ENCODE measurements at places on chromosomes 3 and 15. TPM values are rescaled to one million over a fixed set of nuclear protein-coding genes. Genes with fewer than 3 reads are reported as not detected.

GRCh38 chr3:30768703-30769550 lies 125.5 kb downstream of the GADL1 start:
- no peak overlapping the region for H3K4me3 ChIP-seq
- H3K4me1 ChIP-seq = no peaks in the 10 kb centered on the region
- H3K27me3 ChIP-seq = no peaks in the 10 kb centered on the region
- DNase-seq = peak; percentile 84

GRCh38 chr3:45507820-45508317 lies 86.7 kb upstream of the LIMD1 start:
- no peaks in the 10 kb centered on the region for H3K4me1 ChIP-seq
- H3K27me3 ChIP-seq = no peaks in the 10 kb centered on the region
- H3K27ac ChIP-seq = no peak overlapping the region
- DNase-seq = no peak
- H3K4me3 ChIP-seq = no peak overlapping the region

DNA sequence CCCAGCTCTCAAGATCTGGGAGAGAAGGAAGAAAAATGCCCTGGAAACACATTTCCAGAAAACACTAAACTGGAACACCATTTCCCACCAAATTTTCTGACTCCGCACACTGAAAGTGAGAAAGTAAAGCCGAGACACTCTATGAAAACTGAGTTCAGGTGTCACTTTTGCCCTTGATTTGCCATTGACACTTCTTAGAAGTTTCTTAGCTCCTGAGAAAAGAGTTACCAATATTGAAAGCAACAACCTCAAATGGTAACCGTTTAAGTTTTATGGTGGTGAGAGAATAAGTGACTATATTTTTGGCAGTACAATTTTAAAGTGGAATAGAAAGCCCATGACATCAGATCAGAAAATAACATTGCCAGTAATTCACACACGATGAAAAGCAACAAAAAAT lies 39.0 kb downstream of the CD86 start:
- no peak overlapping the region for H3K4me3 ChIP-seq
- DNase-seq = no peak
- H3K27me3 ChIP-seq = no peaks in the 10 kb centered on the region
- H3K36me3 ChIP-seq = no peaks in the 10 kb centered on the region
- H3K27ac ChIP-seq = no peak overlapping the region
- H3K4me1 ChIP-seq = no peaks in the 10 kb centered on the region

- no peaks in the 10 kb centered on the region for H3K27me3 ChIP-seq
- H3K36me3 ChIP-seq = no peaks in the 10 kb centered on the region
- no peak overlapping the region for H3K4me3 ChIP-seq
These were observed 124.8 kb upstream of the LRIG1 start for GRCh38 chr3:66625505-66626216.

DNA sequence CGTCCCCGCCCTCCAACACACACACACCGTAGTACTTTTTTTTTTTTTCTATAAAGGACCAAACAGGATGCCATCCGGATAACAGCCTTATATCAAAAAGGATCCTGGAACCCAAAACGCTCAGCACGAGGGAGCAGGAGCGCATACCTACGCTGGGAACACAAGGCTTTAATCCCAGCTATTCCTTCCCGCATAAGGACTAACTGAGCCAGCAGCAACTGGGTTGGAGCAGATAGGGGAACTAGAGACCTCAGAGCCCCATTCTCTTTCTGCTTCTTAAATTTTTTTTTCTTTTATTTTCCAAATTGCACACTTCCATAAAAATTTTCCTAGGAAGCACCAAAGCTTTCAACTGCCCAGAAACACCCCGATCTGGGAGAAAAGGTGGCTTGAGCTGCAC lies 1.3 kb downstream of the TRANK1 start:
- peak overlapping the region; percentile 89 for H3K4me3 ChIP-seq
- H3K27me3 ChIP-seq = no peaks in the 10 kb centered on the region
- no peaks in the 10 kb centered on the region for H3K36me3 ChIP-seq
- DNase-seq = no peak
- H3K27ac ChIP-seq = no peak overlapping the region

DNA sequence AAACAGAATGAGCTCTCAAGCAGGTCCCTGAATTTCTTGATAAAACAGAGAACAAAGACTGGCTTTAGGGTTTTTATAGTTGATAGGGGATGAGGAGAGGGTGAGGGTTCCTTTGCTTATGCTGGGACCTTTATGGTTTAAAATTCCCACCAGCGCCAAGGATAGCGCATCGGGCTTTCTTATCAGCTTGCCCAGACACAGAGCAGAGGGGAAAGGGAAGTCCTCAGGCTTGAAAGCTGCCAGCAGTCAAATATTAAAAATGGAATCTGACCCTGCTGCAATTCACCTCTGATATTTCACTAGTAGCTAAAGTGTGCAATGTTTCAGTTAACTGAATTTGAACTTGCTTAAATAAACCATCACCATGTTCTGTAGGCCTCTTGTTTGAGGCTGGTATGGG lies 55.0 kb upstream of the EPHA3 start:
- H3K4me3 ChIP-seq = no peak overlapping the region
- no peaks in the 10 kb centered on the region for H3K27me3 ChIP-seq
- no peak overlapping the region for H3K27ac ChIP-seq
- no peak for DNase-seq
- no peaks in the 10 kb centered on the region for H3K4me1 ChIP-seq
- no peaks in the 10 kb centered on the region for H3K36me3 ChIP-seq

- H3K4me3 ChIP-seq = no peak overlapping the region
- no peaks in the 10 kb centered on the region for H3K4me1 ChIP-seq
- no peak for DNase-seq
- no peaks in the 10 kb centered on the region for H3K36me3 ChIP-seq
- H3K27ac ChIP-seq = no peak overlapping the region
- no peaks in the 10 kb centered on the region for H3K27me3 ChIP-seq
These were observed 18.5 kb downstream of the ZNF710 start for GRCh38 chr15:90019611-90020010.

DNA sequence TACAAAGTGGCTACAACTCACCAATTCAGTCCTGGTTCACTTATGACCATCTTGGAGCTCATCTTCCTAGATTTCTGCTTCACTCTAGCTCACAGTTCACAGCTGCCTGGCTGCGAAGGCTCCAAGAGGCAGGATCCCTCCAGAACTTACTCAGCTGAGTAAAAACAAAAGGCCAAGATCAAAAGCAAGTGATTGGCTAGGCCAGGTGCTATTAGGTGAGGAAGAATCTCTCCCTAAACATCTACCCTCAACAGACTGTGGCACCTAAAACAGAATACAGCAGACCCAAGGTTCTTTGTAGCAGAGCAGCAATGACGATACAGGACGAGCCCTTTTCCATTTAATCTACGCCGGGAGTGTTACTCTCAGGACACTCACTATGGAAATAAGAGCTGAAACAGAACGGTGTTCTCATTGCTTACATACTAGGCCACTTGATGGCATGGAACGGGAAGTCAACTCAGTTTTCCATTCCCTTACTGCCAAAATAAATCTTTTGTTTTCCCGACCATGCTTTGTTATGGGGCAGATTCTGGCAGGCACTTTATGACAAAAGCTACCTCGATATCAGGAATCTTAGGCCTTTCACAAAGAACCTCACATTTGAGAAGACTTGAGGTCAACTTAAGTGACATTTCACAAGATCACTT lies 901 bp downstream of the ICE2 start:
- peaks cover 34% of the 10 kb centered on the region for H3K4me1 ChIP-seq
- peak overlapping the region; percentile 23 for H3K4me3 ChIP-seq
- no peaks in the 10 kb centered on the region for H3K36me3 ChIP-seq
- no peak for DNase-seq
- H3K27ac ChIP-seq = peak overlapping the region; percentile 92

- no peaks in the 10 kb centered on the region for H3K4me1 ChIP-seq
- H3K27ac ChIP-seq = no peak overlapping the region
- no peaks in the 10 kb centered on the region for H3K36me3 ChIP-seq
- peak; percentile 57 for DNase-seq
These were observed 32.2 kb downstream of the GPR176 start for GRCh38 chr15:39887832-39888231.

DNA sequence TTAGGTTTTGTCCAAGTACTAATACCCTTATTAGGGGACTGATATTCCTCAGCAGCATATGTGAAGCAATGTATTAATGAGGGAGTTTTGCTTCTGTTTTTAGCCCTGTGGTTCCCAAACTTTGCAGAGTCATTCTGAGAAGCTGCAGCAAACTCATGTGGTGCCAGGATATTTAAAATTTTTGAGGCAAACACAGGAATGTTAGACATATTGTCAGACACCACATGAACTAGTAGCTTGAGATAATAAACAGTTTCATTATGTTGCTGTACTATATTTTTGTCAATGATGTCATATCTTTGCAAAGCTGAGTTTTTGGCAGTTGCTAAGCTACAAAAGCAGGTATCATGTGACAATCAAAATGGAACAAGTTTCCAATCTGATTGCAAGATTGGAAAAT lies 36.6 kb downstream of the ATP6V1A start:
- peaks cover 14% of the 10 kb centered on the region for H3K4me1 ChIP-seq
- DNase-seq = no peak
- no peaks in the 10 kb centered on the region for H3K27me3 ChIP-seq
- peak overlapping the region; percentile 50 for H3K27ac ChIP-seq
- H3K36me3 ChIP-seq = peaks cover 22% of the 10 kb centered on the region
- peak overlapping the region; percentile 11 for H3K4me3 ChIP-seq

- H3K4me3 ChIP-seq = no peak overlapping the region
- H3K4me1 ChIP-seq = peaks cover 46% of the 10 kb centered on the region
- no peaks in the 10 kb centered on the region for H3K36me3 ChIP-seq
- no peak overlapping the region for H3K27ac ChIP-seq
These were observed 7.0 kb downstream of the MAPKAPK3 start for GRCh38 chr3:50623840-50624474.

DNA sequence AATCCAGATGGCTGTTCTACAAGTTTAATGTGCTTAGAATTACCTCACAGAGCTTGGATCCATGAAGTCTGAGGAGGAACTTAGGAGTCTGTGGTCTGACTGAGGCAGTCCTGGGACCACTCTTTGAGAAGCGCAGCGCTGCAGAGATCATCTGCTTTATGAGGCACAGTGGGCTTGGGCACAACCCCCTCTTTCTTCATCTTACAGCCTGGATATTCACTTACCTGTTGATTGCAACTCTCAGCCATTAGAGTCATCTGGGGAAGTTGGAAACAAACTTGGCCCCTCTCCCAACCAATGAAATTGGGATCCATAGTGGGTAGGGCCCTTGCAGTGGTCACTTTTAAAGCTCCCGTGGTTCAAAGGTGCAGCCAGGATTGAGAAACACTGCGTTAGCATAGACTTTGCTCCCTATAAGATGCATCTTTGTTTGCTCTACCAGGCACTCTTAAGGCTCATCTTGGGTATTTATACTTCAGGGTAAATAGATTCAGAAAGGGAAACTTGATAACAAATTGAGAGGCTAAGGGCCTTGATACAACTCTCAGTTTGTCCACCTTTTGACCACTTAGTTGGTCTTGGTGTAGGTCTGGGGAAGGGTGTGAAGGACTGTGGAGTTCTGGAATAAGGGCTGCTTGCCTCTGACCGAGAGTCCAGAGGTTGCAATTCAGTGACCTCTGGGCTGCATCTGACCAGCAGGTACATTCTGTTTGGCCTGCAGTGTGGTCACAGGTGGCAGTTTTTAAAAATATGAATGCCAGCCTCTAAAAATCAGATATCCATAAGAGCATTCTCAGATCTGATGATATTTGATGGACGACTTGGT lies 22.8 kb downstream of the FEM1B start:
- H3K4me1 ChIP-seq = peaks cover 37% of the 10 kb centered on the region
- H3K36me3 ChIP-seq = no peaks in the 10 kb centered on the region
- H3K4me3 ChIP-seq = no peak overlapping the region

- H3K27me3 ChIP-seq = no peaks in the 10 kb centered on the region
- no peak overlapping the region for H3K27ac ChIP-seq
- H3K4me1 ChIP-seq = no peaks in the 10 kb centered on the region
- H3K4me3 ChIP-seq = no peak overlapping the region
- H3K36me3 ChIP-seq = no peaks in the 10 kb centered on the region
These were observed 107.5 kb upstream of the NSMCE3 start for GRCh38 chr15:29377161-29377560.

DNA sequence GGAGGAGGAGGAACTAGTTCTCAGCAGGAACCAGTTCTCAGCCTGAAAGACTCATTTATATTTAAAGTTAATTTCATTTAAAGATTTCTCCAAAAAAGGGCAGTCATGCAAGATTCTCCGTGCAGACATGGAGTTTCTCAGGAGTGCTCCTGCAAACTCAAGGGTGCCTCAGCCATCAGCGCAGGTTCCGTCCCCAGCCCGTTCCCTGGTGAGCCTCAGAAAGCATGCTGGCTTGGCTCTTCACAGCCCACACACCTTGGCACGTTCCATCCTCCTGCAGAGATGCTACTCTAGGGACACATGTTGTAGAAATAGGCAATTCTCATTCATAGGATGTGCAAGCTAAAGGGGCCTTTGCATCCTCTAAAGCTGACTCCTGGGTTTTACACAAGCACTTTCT lies 123.0 kb downstream of the LIPC start:
- H3K36me3 ChIP-seq = no peaks in the 10 kb centered on the region
- H3K27ac ChIP-seq = no peak overlapping the region
- no peak overlapping the region for H3K4me3 ChIP-seq
- peaks cover 10% of the 10 kb centered on the region for H3K4me1 ChIP-seq
- DNase-seq = no peak

- no peaks in the 10 kb centered on the region for H3K36me3 ChIP-seq
- no peaks in the 10 kb centered on the region for H3K27me3 ChIP-seq
- H3K4me3 ChIP-seq = no peak overlapping the region
- no peaks in the 10 kb centered on the region for H3K4me1 ChIP-seq
These were observed 38.0 kb downstream of the CADPS start for GRCh38 chr3:62837145-62837787.

DNA sequence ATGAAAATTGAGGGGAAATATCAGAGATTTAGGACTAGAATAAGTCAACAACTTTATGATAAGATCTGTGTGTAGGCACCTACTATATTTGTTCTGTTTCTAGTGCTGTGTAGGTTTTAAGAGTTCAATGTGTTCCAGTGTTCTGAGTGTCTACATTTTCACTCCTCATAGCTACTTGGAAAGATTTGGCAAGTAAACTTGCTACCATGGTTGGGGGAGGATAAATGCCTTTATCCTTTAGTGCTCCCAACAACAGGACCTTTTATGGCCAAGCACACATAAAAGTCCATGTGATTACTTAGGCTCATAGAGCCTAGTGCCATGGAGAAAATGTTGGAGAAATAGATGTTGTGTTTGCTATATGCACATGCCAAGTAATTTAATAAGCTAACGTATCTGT lies 64.0 kb downstream of the LYSMD4 start:
- DNase-seq = no peak
- H3K36me3 ChIP-seq = no peaks in the 10 kb centered on the region
- no peaks in the 10 kb centered on the region for H3K4me1 ChIP-seq
- no peak overlapping the region for H3K27ac ChIP-seq
- no peak overlapping the region for H3K4me3 ChIP-seq
- no peaks in the 10 kb centered on the region for H3K27me3 ChIP-seq

DNA sequence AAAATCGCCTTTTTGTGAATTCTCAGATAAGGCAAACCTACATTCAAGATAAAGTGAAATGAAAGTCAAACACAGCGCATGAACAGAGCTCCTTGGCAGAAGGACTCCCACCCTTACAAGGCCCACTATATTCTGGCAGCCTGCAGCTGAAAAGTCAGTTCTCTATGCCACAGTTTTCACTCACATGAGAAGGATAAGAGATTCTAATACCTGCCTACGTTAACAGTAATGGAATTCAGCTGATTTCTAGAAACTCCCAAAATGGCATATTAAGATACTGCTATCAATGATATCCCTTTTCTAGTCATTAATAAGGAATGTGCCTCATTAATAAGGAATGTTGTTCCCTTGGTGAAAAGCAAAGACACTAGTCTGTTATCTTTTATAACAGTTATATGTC lies 27.0 kb downstream of the SLC30A4 start:
- no peak for DNase-seq
- no peaks in the 10 kb centered on the region for H3K27me3 ChIP-seq
- H3K4me3 ChIP-seq = no peak overlapping the region
- H3K4me1 ChIP-seq = no peaks in the 10 kb centered on the region
- no peaks in the 10 kb centered on the region for H3K36me3 ChIP-seq

GRCh38 chr3:30476368-30477084 lies 129.9 kb upstream of the TGFBR2 start:
- H3K27me3 ChIP-seq = no peaks in the 10 kb centered on the region
- no peak overlapping the region for H3K4me3 ChIP-seq
- no peak for DNase-seq
- no peaks in the 10 kb centered on the region for H3K36me3 ChIP-seq
- H3K27ac ChIP-seq = no peak overlapping the region

TUBGCP5 gene
- 28.4 TPM for total RNA-seq
